ENCODE measurements at places on chromosomes 5 and 9.

DNA sequence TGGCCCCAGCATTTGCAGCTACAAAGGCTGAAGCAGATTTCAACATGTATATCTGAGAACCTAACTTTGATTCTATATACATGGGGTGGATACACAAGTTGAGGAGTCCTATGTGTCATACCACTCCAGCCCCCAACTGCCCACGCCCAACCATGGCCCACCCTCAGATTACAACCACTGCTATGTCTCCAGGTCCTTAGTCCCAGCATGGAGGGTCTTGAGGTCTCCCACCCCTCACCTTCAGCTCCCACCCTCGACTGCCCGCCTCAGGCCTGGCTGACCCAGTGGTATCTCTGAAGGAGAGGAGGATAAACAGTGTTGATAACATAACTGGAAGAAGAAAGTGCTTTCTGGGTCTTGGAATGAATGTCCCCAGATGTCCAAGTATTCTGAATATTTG is 8.2 kb downstream of the SOWAHA start:
- no peak for DNase-seq

GRCh38 chr5:116598911-116599310 is 24.3 kb upstream of the SEMA6A start:
- no peak for DNase-seq

DNA sequence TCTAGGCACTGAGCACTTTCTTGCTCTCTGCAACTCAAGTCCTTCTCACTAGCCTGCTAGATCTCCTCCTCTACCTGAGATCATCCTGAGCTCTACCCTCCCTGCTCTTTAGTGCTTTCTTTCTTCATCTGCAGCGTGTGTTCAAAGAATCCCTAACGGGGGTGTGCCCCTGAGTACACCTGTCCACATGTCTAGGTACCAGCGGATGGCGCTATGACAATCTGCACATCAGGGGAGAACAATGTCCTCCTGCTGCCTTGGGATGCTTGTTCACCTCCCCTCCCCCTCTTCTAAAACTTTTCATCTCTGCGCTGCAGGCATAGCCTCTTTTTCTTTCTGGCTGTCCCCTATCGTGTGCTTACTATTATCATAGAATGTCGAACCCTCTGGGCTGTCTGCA is 42.7 kb downstream of the PTPN3 start:
- no peak for DNase-seq

- no peak for DNase-seq
Observed at GRCh38 chr5:100430268-100431195, 104.6 kb upstream of the FAM174A start.

GRCh38 chr9:130501639-130502038 is 56.9 kb downstream of the ASS1 start:
- no peak for DNase-seq

- DNase-seq: no peak
Observed at GRCh38 chr9:120677965-120678364, 36.3 kb downstream of the MEGF9 start.

Data from esophagus squamous epithelium (tissue), 5 donors.